ENCODE measurements at places on chromosomes 6 and 20.

- DNase-seq, result no peak
These were observed 521.0 kb upstream of the ARID1B start for GRCh38 chr6:156256161-156256560.

GRCh38 chr20:39036011-39036410 is 73.9 kb downstream of the DHX35 start:
- no peak for DNase-seq

GRCh38 chr6:129683601-129684322 is 26.2 kb downstream of the ARHGAP18 start:
- DNase-seq, result peak; percentile 99

- no peak for DNase-seq
These were observed 3.2 kb downstream of the PRRT1 start for GRCh38 chr6:32148289-32149091.

- DNase-seq, result no peak
These were observed 22.3 kb upstream of the BMP7 start for GRCh38 chr20:57288651-57289277.

DNA sequence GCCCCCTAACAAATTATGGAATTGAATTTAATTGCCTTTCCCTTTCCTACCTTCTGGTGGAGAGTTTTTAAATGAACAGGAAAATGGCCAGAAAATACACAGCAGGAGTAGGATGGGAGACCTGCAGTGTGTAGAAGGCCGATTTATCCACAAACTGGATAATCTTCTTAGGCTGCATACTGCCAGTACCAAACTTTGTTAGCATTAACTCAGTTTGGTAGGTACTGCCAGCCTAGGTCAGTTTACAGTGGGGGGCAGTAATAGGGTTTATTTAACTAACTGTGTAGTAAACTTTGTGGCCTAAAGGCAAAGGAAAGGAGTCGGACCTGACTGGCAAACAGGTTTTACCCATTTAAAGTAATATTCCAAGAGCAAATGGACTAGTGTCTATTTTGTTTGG is 4.6 kb downstream of the NCOA3 start:
- no peak for DNase-seq

DNA sequence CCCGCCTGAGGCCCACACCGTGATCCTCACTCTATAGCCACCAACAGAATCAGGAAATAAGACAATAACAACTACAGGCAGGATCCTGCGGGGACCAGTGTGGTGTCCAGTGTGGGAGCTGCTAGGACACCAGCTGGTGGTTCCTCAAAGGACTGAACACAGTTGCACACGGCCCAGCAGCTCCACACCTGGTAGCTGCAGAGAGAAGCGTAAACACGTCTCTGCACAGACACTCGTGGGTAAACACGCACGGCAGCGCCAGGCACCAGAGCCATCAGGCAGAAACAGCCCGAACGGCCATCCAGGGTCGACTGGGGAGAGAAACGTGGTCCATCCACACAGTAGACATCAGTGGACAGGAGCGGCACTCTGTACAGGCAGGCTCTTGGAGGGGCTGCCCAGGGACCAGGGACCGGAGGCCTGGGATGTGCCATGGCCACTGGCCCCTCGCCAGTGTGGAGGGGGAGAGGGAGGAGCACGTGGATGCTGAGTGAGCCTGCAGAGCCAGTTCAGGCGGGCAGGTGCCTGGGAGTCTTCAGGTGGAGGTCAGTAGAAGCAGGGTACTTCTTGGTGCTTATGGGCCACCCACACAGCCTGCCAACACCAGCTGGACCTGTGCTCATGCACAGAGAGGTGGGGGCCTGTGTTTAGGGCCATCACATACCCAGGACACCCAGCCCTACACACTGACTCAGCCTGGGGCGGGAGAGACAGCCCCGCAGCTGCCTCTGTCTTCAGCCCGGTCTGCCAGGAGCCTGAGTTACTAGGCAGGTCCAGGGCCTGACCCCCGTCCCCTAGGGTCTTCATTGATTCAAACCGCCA is 7.4 kb upstream of the LAMA5 start:
- no peak for DNase-seq

DNA sequence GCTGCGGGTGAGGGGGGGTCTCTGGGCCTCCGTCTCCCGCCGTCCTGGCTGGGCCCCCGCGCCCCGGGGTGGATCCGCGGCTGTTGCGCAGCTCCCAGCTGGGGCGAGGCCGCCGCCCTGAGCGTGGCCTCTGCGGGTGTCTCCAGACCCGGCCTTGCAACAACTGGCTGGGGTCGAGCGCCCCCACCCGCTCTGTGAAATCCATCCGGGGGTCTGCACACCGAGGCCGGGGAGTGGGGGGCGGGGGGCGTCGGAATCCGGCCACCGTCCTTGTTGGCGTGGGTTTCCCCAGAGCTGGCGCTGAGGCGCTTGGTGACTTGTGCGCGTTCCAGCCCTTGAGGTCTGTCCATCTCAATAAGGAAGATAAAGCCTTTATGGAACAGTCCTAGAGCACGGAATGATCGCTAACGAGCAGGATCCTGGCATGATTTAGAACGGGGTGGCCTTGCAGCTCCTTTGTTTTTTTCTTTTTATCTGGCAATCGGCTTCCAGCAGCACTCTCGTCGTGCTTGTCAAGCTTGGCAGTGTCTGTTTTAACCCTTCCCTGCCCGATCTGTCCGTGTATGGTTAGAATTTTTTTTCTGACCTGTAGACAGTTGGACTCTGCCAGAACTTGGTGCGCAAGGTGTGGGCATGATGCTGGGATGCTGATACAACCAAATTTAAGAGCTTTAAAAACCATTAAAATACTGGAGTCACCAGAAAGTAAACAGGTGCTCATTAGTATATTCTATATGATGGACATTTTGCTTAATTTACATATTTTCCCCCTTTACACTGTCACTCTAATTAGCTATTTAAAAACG is 675 bp downstream of the DSTN start:
- DNase-seq, result peak; percentile 52

GRCh38 chr6:143642403-143642802 is 35.4 kb upstream of the PHACTR2 start:
- no peak for DNase-seq

DNA sequence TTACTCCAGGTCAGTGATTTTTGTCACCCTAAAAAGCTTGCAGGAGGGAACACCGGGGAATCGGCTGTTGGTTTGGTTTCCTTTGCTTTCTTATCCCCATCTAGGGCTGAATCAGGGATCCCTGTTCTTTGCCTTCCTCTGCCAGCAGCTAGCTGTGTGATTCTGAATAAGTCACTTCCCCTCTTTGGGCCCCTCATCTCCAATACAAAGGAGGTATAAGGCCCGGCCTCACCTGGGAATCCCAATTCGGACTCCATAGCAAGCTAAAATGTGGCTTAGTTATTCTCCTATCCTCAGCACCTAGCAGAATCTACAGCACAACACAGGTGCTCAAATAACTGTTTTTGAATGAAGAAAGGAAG is 18.5 kb upstream of the ARMC12 start:
- DNase-seq, result no peak

DNA sequence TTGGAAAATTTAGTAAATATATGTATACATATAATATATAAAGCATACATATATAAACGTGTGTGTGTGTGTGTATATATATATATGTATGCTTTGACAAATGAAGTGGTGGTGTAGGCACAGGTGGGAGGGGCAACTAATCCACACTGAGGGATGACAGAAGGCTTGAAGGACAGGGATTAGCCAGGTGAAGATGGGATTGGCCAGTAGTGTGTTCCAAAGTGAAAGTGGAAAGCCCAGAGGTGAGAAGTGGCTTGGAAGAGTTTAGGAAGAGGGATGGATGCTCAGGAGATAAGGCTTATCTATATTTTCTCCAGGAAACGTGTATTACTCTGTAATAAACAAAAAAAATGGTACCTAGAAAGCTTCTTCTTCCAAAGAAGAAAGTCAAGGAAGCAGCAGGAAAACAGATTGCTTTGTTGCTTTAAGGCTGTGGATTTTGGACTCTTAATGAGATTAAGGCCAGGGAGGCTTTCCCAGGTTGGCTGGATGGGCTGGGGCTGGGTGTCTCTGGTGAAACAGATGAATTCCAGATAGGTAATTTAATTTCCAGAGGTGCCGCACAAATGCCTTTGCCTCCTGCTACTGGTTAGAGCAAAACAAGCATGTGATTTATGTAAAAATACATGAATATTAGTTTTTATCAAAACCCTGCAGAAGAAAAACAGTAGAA is 63.9 kb downstream of the JARID2 start:
- DNase-seq, result no peak

DNA sequence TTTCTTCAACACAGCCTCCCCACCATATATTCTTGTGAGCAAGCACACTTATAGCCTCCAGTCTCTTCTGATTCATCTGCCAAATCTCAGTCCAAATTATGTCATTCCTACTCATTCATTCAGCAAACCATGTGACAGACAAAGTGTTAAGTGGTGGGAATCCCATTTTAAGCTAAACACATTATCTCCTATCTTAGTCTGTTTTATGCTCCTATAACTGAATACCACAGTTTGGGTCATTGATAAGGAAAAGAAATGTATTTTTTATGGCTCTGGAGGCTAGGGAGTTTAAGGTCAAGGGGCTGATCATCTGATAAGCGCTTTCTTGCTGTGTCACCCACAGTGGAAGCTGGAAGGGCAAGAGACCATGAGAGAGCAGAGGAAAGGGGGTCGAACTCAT is 23.9 kb upstream of the SMIM13 start:
- DNase-seq, result peak; percentile 22

GRCh38 chr6:1027109-1027794 is 284.6 kb upstream of the FOXQ1 start:
- peak; percentile 57 for DNase-seq

DNA sequence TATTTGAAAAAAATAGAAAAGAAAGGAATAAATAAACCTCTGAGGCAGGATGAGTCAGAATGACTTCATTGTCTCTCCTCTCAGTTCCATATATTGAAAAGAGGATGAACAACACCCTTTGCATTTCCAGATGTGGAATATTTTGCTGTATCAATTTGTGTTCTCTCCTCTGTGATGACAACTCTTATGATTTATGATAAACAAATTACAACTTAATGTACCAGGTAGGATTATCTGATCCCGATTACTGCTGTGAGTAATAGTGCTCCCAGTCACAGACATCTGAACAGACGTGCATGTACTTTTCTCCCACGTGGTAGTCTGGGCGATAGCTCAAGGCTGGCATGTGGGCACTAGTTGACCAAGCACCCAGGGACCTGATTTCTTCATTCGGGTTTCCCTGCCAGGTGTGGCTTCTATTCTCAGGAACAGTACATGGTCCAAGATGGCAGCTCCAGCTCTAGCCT is 142.1 kb upstream of the SULF2 start:
- DNase-seq, result peak; percentile 36

GRCh38 chr20:36061754-36062153 is 92.8 kb upstream of the EPB41L1 start:
- no peak for DNase-seq

GRCh38 chr20:12511499-12511898 is 497.3 kb upstream of the SPTLC3 start:
- no peak for DNase-seq

- DNase-seq, result no peak
These were observed 11.9 kb upstream of the MRAP2 start for GRCh38 chr6:84021625-84022024.

- DNase-seq, result peak; percentile 51
These were observed 52.8 kb downstream of the MYB start for GRCh38 chr6:135233686-135234491.

GRCh38 chr6:44556046-44556445 is 168.5 kb downstream of the CDC5L start:
- DNase-seq, result no peak

DNA sequence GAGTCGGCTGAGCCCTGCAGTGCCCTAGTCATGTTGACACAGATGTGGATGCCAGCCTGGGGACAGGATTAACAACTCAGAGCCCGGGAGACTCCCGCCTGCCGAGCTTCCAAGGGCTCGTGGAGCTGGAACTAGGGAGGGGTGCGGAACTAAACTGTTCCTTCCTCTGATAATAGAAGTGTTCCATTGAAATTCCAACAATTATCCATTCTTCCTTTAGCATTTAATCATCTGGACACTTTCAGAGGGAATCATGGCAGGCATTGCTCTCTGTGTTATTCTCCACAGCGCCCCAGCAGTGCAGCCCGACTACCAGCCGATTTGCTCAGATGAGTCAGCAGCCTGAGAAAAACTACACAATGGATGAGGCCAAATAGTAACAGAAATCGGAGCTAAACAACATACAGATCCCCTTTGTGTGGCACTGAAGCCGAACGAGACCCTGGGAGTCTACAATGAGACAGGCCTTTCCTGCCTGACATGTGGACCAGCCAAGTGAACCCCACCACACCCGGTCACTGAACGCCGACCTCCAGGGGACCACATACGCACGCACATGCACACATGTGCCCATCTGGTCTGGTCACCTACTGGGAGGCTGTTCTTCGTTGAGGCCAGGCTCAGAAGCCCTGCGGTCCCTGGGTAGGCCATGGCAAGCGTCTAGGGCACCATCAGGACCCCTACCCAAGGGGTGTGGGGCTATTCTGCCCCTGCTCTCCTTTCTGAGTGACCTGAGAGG is 238.4 kb upstream of the AFDN start:
- no peak for DNase-seq

DNA sequence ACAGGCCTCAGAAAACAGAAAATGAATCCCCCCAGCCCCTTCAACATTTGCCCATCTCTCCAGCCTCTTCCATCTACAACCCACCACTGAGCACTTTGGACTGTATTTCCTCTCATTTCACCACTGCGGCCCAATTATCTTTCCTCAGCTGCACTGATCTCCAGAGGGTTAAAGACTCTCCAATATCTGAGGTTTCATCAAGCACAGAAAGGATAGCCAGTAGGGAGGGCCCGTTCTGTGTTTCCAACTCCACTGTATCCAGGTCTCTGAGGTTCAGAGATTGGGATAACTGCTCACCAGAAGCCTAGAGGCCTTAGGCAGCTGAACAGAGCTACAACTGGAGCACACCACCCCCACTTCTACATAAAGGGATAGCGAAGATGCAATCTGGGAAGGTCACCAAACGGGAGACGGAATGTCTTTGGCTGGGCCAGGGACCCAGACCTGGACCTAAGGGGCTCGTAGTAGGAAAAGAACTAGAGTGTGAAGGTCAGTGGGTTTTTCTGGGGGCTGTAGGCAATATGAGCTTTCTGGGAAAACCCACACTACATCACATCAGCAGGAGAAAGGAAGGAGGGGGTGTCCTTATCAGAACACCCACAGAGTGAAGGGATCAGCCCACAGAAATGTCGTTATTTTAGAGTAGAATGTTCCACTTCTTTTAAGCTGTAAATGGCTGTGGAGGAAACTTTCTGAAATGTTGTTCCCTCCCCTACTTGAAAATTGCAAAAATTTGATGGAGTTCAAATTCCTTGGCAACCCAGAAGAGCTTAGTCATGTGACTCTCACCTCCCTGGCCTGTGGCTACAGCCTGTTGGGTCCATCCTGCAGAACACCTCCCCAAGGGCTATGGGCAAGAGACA is 7.3 kb downstream of the KCNK5 start:
- DNase-seq, result no peak

- no peak for DNase-seq
These were observed 11.0 kb downstream of the CST8 start for GRCh38 chr20:23501926-23502325.

- DNase-seq, result peak; percentile 1
These were observed 1226.1 kb downstream of the GRIK2 start for GRCh38 chr6:102619585-102619984.

GRCh38 chr20:50381771-50382593 is 128.2 kb upstream of the PTPN1 start:
- no peak for DNase-seq
